ENCODE measurements at places on chromosomes 5 and 9.

DNA sequence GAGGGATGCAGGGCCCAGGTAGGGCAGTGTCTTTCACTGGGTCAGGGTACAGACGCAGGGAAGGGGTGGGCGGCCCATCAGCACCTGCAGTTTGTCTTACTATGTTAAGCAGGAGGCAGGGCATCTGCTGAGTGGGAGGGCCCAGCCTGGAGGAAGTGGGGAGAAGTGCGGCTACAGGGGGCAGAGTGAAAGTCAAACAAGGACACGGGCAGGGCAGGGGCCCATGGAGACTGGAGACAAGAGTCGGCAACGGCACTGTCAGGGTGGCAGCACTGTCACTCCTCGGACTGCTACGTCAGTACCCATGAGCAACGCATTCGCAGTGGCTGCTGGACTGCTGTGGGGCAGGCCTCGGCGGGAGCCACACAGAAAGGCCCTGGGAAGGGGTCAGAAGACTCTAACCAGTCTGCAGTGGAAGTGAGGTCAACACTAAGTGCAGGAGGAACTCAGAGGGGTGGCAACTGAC is 19.7 kb downstream of the CAMSAP1 start:
- no peak for DNase-seq

GRCh38 chr5:8517456-8517855 is 648.5 kb downstream of the MTRR start:
- DNase-seq, result no peak

DNA sequence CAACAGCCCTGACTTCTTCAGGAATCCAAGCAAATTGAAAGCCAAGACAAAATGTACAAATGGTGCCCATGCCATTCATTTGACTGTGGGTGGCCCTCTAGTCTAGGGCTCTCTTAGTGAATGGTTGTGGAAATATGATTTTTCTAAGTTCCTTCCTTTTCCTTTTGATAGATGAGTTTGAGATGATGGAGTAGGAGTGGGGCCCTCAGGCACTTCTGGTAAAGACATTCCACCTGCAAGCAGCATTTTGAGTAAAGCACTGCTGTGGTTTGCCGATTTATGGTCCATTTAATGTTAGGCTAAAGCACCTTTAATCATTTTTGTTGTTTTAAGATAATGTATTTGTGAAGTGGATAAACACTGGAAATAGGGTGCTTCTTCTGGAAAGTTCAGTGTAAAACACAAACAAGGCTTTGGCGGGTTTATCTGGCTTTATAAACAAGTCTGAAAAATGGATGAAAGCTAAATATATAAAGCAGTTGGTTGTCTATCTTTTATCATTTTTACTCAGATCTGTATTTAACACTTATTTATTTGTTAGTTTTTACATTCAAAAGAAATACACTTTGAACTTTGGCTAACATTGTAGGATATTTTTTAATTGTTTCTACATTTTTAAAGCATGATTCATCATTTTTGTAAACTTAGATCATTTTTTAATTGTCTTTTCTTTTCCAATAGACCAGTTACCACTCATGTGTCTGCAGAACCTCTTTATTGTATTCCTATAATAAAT is 213.5 kb downstream of the PJA2 start:
- no peak for DNase-seq

- no peak for DNase-seq
Measured at GRCh38 chr9:136688274-136689107, 1.2 kb upstream of the AGPAT2 start.

GRCh38 chr9:26358836-26359235 is 533.8 kb downstream of the CAAP1 start:
- DNase-seq, result no peak

Data from stimulated activated CD8-positive, alpha-beta memory T cell treated with anti-CD3 and anti-CD28 coated beads, Interleukin-2, amount 100 ng/mL, for 1 hour (primary cell).